ENCODE measurements at places on chromosomes 2 and 18.
A peak's percentile ranks its signal among the peaks of the same experiment; 100 is the strongest.

- no peak for DNase-seq
Observed at GRCh38 chr2:65353046-65353445, 79.4 kb downstream of the SPRED2 start.

DNA sequence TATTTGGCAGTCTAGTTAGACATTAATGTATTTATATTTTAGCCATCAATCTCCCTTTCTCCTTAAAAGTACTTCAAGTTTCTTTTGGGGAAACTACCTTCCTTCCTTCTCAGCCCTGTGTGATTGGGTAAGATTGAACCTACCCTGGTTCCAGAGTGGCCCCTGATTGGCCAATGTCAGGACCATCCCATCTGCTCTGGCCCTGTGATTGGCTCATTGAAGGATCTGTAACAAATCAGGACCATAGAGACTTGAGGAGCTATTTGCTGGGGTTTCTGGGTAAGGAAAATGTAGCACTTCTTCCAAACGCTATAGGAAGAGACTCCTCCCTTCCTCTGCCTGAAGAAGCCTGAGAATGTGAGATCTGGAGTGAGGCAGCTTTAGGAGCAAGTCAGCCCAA lies 59.3 kb downstream of the AQP4 start:
- DNase-seq: no peak

GRCh38 chr2:203706403-203706802 lies at the start of gene CD28:
CD28 (plus strand) TSS chr2:203706639; CDS start chr2:203706697, 58 bp downstream.
- no peak for DNase-seq

- peak; percentile 31 for DNase-seq
Observed at GRCh38 chr18:74682141-74682990, 84.7 kb downstream of the ZNF407 start.

- peak; percentile 38 for DNase-seq
Observed at GRCh38 chr2:232162187-232162586, 200.7 kb downstream of the DIS3L2 start.

DNA sequence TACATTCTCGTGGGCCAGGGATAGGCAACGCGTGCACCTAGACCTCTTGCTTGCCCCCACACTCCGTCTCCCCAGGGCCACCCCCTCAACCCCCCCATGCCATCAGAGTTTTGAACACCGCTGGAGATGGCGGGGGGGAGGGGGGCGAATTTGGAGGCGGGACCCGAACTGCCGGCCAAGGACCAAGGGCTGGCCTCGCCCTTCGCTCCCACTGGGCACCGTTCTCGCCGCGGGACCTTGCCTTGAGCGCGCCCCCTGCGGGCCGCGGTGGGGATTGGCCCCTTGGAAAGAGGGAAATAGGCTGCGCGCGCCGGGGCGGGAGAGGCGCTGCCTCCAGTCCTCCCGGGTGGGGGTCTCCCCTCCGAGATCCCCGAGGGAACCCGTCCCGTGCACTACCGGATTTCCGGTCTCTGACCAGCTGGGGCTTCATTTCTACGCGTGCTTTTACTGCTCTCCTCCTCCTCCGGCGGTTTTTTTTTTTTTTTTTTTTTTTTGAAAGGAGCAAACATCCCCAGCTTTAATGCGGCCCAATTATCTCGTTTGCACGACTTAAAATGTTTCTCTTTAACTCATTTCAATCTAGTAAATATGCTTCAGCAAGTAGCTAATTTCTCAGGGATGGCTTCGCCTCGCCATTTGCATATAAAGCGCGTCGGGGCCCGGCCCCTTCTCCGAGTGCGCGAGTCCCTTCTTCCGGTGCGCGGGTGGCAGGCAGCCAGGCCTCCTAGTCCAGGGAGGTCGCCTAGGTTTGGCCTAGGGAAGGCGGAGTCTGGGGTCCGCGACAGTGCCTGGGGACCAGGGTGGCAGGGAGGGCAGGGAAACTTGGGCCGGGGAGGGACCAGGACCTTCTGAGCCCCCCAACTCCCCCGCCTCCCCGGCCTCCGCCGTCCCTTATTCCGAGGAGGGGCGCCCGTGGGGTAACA lies 10.0 kb upstream of the GBX2 start:
- peak; percentile 24 for DNase-seq

- DNase-seq: peak; percentile 43
Observed at GRCh38 chr18:2222270-2223185, 348.8 kb downstream of the METTL4 start.

GRCh38 chr2:207416111-207416510 lies 113.7 kb upstream of the CREB1 start:
- no peak for DNase-seq

DNA sequence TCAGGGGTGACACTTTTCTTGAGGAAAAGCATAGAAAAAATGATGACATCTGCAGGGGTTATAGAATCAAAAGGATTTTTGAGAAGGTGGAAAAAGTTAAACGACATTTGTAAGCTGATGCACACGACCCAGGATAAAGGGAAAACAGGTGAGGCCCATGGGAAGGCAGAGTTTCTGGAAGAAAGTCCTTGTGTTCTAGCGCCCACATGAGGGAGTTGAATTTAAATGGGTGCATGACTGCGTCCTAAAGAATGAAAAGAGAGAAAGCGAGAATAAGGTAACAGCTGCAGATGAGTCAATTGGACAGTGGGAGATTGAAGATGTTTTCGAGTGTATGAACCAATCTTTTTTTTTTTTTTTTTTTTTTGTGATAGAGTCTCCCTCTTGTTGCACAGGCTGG lies 158.1 kb downstream of the GALR1 start:
- no peak for DNase-seq

DNA sequence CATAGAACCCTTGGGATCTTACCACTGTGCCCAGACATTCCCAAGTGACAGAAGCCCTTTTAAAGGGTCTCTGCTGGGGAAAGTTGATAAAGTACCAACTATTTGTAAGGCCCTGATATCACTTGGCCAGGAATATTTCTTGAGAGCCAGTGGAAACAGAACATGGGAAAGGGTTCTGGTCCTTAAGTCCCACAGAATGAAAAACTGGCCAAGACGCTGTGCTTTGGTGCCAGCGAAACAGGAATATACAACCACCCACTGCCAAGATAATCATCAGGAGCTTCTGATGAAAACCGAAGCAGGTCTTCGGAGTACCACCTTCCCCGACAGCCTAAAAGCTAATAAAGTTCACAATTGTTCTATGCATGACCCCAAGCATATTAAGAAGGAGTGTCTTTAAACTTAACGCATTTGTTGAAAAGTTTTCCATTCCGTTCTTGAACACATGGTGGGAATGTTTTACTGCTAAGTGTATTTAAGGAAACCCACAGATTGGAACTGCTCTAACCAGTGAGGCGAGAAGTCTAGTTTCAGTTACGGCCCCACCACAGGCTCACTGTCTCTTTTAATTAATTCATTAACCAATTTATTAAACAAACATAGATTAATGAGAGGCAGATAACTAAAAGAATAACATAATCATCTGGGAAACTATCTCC lies 152.6 kb downstream of the ANKRD44 start:
- no peak for DNase-seq

DNA sequence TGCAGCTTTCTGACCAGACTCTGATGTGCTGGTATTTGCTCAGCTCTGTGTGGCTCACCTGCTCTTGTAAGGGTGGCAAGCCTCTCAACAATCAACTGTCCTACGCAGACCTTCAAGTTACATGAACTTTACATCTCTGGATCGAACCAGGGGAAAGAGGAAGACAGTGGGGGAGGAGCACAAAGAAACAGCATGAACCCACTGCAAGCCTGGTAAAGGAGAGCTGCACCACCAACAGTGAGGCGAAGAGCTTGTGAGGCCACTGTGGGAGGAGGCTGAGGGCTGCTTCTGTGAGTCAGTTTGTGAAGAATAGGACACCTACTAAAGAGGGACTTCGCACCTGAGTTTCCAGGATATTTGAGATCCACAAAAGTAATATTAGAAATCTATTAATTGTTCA lies 18.8 kb upstream of the FAM110C start:
- DNase-seq: no peak

DNA sequence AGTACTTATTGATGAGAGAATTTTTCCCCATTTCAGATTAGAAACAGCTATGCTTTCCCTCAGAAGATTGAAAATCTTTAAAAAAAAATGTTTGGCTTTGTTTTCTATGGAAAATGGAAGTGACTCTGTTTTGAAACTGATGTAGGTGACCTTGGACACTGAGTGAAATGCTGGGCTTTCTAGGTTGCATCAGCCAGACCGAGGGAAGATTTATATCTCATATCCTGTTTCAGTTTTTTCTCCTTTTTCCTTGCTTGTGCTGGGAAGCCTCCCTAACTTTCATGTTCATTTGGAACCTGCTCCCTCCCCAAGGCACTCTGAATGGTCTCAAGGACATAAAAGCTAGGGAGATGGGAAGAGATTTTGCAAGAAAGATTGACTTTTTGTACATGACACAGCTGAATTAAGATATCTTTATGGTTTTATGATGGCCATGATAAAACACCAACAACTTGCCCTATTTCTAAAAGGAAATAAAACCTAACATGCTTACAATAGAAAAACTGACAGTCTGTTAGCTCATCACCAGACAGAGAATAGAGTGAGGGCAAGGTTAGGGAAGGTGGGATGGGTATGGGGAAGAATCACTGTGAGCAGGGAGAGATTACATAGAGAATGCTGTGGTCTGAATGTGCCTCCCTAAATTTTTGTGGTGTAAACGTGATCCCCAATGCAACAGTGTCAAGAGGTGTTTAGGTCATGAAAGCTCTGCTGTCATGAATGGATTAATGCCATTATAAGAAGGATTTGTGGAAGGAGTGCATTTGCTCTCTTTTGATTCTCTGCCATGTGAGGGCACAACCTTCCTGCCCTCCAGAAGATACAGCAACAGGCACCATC lies 249.7 kb downstream of the TPGS2 start:
- peak; percentile 79 for DNase-seq

- DNase-seq: peak; percentile 70
Observed at GRCh38 chr2:42844901-42845821, 52.8 kb upstream of the HAAO start.

GRCh38 chr2:5502385-5502784 lies 189.8 kb upstream of the SOX11 start:
- no peak for DNase-seq

DNA sequence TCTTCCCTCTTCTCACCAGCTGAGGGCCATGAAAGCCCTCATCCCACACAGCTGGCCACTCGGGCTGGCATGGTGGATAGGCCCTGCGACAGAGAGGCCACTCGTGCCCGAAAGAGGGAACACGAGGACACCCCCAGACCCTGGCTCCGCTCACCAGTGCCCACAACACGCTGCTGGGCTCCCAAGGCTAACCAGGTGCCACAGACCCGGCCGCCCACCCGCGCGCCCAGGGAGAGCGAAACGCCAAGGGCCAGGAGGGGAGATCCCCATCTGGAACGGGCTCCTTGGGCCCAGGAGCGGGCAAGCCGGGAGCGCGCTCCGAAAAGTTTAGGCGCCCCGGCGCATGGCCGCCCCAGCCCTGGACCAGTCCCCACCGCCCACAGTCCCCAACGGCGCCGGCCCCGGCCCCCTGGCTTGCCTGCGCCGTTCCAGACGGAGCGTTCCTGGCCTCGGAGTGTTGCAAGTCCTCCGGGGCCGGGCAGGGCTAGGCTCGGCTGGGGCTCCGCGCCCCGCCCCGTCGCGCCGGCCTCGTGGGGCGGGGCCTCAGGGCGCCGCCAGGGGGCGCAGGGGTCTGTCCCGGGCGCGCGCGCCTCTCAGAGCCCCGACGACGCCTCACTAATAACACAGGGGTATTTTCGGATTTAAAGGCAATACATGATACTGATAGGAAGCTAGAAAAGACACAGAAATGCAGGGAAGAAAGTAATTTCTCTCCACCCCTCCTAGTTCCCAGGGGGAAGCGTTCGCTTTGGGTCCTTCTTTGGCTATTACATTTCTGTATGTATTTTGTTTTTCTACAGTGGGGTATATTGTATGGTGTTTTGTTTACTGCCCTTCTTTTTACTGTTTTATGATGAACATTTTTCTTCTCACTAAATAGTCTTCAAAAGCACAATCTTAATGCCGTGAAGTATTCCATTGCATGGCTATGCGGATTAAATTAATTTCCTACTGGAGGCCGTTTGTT lies at the start of gene TMBIM1:
Gene TMBIM1 (minus strand): TSS at position 456 of the 967 bp plus-strand sequence. CDS start 10,362 bp downstream, outside the sequence.
- peak; percentile 63 for DNase-seq

GRCh38 chr2:134668821-134669220 lies 50.0 kb downstream of the TMEM163 start:
- no peak for DNase-seq

- no peak for DNase-seq
Observed at GRCh38 chr2:201966691-201967438, 66.8 kb upstream of the FZD7 start.

DNA sequence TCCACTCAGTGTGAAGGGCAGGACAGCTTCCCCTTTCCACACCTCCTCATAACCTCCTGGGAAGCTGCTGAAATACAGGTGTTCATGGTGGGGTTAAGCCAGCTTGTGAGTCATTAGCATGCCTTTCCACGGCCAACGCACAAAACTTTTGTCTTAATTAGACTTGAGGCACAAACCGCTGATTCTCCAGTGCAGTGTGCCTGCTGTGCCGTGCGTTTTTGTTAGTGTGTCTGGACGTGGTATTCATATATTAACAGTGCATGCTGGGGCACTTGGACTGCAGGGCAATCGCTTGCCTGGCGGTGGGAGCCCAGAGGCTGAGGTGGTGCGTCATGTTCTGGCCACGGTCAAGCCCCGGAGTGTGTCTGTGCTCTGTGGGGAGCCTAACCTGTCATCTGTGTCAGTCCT lies 156.2 kb downstream of the SH3RF3 start:
- no peak for DNase-seq

GRCh38 chr18:13573750-13574149 lies 152.6 kb downstream of the FAM210A start:
- no peak for DNase-seq

GRCh38 chr2:96359866-96360265 lies 24.3 kb downstream of the NCAPH start:
- DNase-seq: peak; percentile 86

DNA sequence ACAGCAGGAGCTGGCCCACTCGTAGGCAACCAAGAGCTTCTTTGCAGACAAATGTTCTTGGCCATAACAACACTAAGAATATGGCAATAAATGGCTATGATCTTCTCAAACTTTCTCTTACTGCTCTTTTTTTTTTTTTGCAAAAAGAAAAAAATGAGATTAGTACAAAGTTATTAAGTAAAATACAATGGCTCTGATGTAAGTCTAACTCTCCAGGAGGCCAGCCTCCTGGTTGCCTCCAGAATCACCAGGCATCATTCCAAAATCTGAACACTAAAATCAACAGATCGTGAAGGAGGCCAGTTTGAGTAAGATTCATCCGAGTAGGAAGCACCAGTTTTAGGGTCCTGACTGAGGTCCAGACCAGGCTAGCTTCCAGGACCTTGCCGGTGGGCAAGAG lies 20.8 kb upstream of the FIGN start:
- no peak for DNase-seq

DNA sequence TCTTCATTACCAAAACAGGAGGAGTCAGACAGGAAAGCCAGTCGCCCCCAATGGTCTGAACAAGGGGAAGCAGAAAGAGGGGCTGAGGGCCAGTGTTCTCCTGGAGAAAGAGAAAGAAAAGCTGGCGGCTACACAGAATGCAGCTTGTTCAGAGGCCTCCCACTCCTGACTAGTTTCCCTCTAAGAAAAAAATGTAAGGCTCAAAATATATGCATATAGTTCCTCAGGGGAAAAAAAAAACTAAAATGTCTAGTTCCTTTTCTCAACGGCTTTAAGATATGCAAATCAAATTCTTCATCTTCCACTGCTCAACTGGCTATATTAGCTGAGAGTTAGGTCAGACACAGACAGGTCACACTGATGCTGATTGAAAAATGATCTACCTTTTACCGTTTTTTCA lies 18.6 kb downstream of the MBOAT2 start:
- DNase-seq: no peak

All from amniotic epithelial cell (primary cell).